ENCODE measurements at places on chromosomes 2 and 18. TPM values are rescaled to one million over a fixed set of nuclear protein-coding genes. Genes with fewer than 3 reads are reported as not detected.

POTEF gene
- total RNA-seq = not detected

UGT1A5 gene
- 91.2 TPM for total RNA-seq

RND3 gene
- total RNA-seq = 99.1 TPM

PECR gene
- total RNA-seq = 16.0 TPM

HS1BP3 gene
- 16.2 TPM for total RNA-seq

SLC4A3 gene
- 7.3 TPM for total RNA-seq

SPHKAP gene
- total RNA-seq = not detected

LYPD6B gene
- 10.0 TPM for total RNA-seq

LYG2 gene
- not detected for total RNA-seq

TMEM150A gene
- 5.3 TPM for total RNA-seq

ZNF516 gene
- 32.7 TPM for total RNA-seq

TRIM43 gene
- not detected for total RNA-seq

IKZF2 gene
- 22.2 TPM for total RNA-seq

FOXI3 gene
- total RNA-seq = not detected

GAL3ST2 gene
- total RNA-seq = 3.9 TPM

EFR3B gene
- total RNA-seq = not detected

CDK15 gene
- total RNA-seq = not detected

MXD1 gene
- 8.8 TPM for total RNA-seq

FIGN gene
- total RNA-seq = 3.1 TPM

FOXD4L1 gene
- total RNA-seq = 0.43 TPM

PRKD3 gene
- 27.5 TPM for total RNA-seq

PLEKHH2 gene
- 2.3 TPM for total RNA-seq

SLC16A14 gene
- 0.57 TPM for total RNA-seq

EGR4 gene
- total RNA-seq = not detected

LCT gene
- not detected for total RNA-seq

IL1F10 gene
- total RNA-seq = not detected

ABCB11 gene
- not detected for total RNA-seq
